DMS153 (cell line): ENCODE measurements at places on chromosomes 4 and X.

GRCh38 chrX:153353416-153353815 is 19.5 kb downstream of the ZNF275 start:
- no peak for DNase-seq

- no peak for DNase-seq
These were observed 1473.4 kb downstream of the RPA4 start for GRCh38 chrX:98357146-98357545.

DNA sequence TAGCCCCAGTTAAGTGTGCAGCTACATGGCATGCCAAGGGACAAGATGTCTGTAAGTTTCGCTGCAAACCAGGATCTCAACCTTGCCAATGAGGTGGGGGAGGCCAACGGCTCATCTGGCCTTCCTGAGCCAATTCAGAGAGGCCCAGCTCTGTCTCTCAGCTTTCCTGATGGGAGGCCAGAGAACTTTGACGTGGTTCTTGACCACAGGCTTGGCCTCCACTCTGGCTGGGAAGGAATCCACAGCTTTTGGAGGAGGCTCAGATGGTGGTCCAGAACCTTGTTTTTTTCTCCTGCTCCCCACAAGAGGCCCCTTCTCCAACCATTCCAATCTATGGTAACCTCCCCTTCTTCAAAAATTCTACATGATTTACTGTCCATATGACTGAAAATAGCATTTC is 9.8 kb downstream of the CAPN6 start:
- DNase-seq: no peak

GRCh38 chr4:74415602-74416300 is 29.2 kb upstream of the AREG start:
- no peak for DNase-seq

GRCh38 chrX:118353081-118353850 is 7.4 kb downstream of the WDR44 start:
- no peak for DNase-seq

- no peak for DNase-seq
These were observed 670 bp downstream of the PAPSS1 start for GRCh38 chr4:107719207-107719921.

- no peak for DNase-seq
These were observed 28.5 kb upstream of the SLC25A6 start for GRCh38 chrX:1420371-1420770.

DNA sequence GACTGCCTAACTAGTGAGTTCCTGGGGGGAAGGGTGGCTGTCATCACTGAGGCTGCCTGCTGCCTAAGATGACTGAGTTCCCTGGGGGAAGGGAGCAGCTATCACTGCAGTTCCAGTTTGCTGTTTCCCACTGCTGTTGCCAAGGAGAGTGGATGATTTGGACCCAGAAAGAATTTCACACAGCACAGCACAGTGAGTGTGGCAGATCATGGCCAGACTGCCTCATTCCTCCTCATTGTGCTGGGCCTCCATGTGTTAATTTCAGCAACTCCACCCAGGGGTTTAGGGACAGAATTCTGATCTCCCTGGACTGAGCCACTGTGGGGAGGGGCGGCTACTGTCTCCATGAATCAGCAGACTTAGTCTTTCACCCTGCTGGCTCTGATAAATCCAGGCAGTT is 125.0 kb downstream of the TEX13C start:
- no peak for DNase-seq

- DNase-seq: peak; percentile 33
These were observed 893 bp upstream of the HOPX start for GRCh38 chr4:56681853-56682525.

GRCh38 chr4:183011213-183011907 is 87.7 kb upstream of the WWC2 start:
- no peak for DNase-seq

- no peak for DNase-seq
These were observed 2.3 kb upstream of the XPNPEP2 start for GRCh38 chrX:129736491-129736890.

DNA sequence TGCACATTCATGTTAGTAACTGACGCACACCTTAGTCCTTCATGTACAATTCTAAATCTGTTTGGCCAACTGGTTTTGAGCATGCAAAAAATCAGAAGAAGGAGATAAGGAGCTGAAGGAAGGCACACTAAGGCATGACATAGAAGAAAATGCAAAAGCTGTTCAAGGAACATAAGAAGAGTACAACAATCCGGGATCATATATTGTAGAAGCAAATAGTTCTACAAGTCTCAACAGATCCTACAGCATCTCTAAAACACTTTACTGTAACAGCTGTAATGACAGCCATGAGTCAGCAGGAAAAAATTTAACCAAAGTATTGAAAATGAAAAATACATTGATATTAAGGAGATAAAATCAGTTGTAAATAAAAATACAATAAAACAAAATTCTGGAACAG is 57.7 kb downstream of the KLHL13 start:
- no peak for DNase-seq

GRCh38 chr4:106676173-106676921 is 307.8 kb upstream of the GIMD1 start:
- no peak for DNase-seq

- DNase-seq: no peak
These were observed 131.5 kb downstream of the GABRA2 start for GRCh38 chr4:46258431-46258830.

DNA sequence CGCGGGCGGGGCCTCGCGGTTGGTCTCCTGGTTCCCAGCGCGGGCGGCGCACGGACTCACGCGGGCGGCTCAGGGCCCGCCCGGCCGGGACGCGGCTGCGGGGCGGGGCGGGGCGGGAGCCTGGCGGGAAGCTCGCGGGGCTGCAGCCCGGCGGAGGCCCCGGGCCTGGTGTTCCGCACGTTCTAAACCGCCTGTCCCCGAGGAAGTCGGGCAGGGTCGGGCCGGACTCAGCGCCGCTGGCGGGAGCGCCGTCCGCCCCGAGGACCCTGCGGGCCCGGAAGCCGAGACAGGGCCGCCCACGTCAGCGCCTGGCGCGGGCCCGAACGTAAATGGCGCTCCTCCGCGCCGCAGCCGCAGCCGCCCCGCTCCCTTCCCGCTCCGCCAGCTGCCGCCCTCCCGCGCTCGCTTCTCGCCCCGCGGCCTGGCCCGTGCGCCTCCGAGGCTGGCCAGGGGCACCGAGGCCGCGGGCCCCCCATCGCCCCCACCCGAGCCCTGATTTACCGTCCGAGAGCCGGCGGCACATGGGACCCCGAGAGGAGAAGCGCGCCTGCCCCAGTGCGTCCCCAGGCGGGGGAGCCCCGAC is 309 bp upstream of the CTBP1 start:
- no peak for DNase-seq

DNA sequence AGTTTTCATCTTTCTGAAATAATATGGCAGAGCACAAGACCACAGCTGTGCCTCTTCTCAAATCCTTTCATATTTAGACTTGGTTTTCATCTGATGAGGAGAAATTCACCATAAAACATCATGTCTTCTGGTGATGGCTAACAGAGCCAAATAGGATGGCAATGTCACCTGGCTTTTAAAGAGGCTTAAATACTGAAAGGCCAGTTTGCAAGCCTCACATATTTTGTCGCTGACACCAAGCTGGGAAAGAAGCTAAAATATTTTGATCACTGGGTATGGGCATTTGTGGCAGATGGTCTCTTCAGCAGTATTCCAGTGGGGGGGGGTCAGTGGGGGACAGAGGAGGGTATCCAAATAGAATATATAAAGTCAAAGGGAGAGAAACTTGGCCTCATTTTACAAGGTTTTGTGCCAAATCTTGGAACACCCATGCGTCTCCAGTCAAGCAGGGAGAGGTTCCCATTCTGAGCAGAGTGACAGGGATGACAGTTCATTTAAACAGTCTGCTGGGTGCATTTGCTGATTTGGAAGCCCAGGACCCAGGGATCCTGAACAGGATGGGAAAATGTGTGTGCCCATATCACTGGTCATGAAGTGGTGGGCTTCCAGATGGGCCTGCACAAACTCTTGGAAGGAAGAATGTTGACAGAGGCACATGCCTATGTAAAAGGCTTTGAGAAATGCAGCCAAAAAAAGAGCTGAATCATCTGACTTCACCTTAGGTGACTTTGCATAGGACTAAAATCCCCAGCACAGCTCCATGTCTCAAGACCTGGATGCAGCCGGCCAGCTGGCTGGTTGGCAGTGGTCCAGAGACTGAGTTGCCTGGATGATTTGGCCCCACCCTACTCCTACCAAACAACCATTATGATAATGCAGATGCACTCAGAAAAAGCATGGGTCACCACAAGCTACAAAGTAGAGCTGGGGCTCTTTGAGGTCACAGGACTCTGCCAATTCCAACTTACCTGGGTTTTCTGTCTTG is 484.4 kb upstream of the NR3C2 start:
- DNase-seq: no peak

DNA sequence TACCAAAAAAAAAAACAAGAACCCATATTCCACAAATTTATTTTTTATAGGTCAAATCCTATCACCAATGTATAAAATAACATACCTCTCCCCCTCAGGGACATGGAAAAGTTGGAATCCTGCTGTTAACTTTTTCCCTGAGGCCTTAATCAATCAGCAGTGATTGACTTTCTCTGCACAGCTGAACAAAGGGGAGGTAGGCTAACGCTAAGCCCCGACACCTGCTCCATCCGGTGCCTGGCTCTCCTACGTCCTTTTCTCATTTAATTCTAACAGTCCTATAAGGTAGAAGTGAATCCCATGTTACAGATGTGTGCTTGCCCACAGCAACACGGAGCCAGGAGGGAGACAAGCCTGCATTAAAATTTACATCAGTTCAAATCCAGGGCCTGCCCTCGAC is 2.8 kb downstream of the CENPU start:
- DNase-seq: no peak

GRCh38 chr4:189002475-189002874 is 863.2 kb downstream of the TRIML1 start:
- DNase-seq: no peak

- no peak for DNase-seq
These were observed 779.3 kb downstream of the NLGN4X start for GRCh38 chrX:5449323-5449722.

DNA sequence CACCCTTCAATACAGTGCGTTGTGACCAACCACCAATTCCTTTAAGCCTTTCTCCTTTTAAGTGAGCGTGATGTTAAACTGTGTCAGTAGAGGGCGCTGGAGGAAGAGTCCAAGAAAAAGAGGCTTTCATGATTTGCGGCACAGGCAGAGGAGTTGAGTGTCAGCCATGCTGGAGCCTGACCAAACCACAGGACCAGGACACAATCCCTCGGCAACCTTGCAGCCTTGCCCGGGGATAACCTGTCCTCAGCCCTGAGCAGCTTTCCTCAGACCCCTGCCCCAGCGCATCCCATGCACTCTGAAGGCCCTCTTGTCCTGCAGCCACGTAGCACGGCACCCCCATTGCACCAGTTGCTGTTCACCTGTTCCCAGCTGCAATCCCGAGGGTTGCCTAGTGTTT is 53.5 kb upstream of the SMIM31 start:
- DNase-seq: no peak

GRCh38 chr4:77189412-77189811 is 32.4 kb downstream of the CCNG2 start:
- DNase-seq: no peak

DNA sequence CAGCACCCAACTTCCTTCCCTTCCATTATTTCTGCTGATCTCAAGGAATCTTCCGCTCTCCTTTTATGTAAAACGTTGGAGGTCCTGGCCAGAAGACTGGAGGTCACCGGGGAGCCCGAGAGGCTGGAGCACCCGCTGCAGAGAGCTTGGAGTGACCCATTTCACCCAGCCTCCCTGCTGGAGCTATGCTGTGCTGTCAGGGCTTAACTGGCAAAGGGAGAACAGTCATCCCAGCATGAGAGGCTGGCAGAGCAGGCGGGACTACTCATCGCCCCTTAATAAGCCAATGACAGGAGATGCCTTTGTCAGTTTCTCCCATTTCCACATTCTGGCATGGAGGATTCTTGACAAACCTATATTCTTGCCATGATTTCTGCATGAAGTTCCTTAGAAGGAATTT is 98.9 kb downstream of the GATB start:
- no peak for DNase-seq

DNA sequence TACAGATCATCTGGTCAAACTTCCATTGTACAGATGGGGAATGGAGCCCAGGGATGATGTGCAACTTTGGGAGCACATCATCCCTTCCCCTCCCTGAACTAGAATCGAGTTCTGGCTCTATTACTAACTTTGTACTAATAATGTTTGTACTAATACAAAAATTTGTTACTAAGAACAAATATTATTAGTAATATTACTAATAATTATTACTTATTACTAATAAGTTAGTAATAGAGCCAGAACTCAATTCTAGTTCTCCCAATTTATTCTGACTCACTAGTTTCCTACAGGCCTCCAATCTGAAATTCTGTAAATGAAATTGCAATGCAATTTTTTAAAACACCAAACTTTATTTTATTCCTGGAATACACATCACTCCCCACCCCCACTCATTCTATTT is 47.9 kb upstream of the CD40LG start:
- no peak for DNase-seq
